ENCODE measurements at places on chromosomes 5 and 9.

- DNase-seq = no peak
These were observed 46.7 kb downstream of the IL31RA start for GRCh38 chr5:55897905-55898304.

GRCh38 chr9:137138722-137139467 is at the start of gene GRIN1:
Gene GRIN1 (plus strand): TSS chr9:137139154. CDS start chr9:137139487, 333 bp downstream.
- no peak for DNase-seq

DNA sequence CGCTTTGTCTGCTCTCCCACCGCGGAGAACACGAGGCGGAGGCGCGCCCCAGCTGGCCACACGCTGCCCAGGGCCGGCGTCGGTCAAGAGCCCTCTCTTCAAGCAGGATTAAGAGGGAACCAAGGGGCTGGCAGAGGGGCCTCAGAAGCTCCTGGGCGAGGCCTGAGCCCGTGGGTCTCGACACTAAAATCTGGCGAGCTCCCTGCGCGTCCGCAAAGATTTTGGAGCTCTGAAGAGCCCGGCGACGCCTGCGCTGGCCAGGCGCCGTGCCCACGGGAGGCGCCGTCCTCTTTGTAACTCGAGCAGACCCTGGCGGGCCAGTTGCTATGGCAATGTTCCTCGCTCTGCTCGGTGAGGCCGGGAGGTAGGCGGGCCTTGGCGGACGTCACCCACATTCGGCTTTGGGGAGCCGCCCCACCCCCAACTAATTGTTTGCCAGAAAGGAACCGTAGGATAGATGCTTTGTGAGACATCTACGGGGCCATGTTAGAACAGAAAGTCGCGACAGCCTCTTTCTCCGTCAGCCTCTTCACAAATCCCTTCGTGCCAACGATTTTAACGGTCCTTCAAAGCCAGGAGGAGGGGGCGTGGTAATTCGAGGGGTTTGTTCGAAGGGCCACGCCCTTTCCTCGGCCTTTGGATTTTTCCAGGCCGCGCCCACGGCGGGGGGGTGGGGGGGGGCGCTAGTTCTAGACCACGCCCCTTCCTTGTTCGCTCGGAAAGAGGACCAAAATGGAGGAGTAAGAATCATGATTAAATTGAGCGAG is 714 bp upstream of the CNOT8 start:
- peak; percentile 96 for DNase-seq

- DNase-seq = no peak
These were observed 18.7 kb upstream of the RASGRF2 start for GRCh38 chr5:80941496-80941895.

DNA sequence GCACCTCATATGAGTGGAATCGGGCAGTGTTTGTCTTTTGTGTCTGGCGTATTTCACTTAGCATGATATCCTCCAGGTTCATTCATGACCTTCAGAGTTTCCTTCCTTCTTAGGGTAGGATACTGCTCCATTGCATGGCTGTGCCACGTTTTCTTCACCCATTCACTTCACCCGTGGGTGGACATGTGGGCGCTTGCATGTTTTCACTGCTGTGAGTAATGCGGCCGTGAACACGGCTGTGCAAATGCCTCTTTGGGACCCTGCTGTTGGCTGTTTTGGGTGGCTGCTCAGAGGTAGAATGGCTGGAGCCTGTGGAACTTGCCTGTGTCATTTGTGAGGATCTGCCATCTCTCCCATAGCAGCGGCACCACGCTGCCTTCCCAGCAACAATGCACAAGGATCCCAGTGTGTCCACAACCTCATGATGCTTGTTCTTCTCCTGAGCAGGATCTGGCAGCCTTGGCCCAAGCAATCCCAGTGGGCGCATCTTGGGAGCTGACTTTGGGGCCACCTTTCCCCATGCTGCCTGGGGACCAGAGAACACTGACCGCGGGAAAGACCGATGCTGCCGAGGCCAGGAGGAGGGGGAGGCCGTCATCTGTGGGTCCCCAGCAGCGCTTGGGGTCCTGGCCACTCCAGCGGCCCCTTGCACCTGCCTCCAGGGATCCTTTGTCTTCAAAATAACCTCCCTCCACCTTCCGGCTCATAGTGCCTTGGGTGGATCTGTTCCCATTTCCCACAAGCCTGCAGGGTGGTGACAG is 2.3 kb upstream of the SCGB3A1 start:
- DNase-seq = no peak

DNA sequence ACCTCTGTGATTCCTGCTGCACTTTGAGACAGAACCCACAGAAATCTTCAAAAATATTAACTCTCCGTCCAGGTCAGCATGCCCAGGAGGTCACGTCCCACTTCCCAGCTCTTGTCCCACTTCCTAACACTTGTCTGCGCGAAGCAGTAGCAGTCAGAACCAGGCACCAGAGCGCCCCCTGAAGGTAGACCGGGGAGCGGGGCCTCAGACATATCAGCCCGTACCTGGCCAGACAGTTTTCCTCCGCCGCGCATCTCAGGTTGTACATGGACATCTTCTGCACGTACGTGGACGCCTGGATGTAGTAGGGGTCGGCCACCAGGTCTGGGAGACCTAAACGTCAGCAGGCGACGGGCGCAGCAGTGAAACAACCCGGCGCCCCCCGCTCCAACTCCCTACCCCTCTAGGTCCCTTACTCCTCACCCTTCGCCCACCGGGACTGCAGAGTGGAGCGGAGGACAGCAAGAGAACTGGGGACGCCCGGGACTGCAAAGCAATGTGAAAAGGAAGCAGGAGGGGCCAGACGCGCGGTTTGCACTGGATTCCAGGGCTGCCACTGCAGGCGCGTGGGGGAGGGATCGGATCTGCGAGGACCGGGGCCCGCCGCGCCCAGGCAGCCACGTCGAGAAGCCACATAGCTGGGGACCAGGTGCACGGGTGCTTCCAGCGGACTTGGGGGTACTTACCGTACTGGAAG is 1.2 kb downstream of the LOX start:
- peak; percentile 61 for DNase-seq

GRCh38 chr5:67161767-67162166 is 34.8 kb downstream of the CD180 start:
- no peak for DNase-seq

DNA sequence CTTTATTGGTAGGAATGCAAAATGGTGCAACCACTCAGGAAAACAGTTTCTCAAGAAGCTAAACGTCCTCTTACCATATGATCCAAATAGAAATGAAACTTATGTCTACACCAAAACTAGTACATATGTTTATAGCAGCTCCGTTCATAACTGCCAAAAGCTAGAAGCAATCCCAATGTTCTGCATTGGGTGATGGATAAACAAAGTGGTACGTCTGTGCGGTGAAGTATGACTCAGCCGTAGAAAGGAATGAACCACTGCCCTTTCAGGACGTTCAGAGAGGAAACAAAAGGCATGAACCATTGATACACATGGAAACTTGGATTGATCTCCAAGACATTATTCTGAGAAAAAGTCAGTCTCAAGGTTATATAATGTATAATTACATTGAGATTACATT is 27.6 kb downstream of the HNRNPH1 start:
- DNase-seq = no peak

- no peak for DNase-seq
These were observed 482.0 kb downstream of the DTWD2 start for GRCh38 chr5:118506217-118506852.

DNA sequence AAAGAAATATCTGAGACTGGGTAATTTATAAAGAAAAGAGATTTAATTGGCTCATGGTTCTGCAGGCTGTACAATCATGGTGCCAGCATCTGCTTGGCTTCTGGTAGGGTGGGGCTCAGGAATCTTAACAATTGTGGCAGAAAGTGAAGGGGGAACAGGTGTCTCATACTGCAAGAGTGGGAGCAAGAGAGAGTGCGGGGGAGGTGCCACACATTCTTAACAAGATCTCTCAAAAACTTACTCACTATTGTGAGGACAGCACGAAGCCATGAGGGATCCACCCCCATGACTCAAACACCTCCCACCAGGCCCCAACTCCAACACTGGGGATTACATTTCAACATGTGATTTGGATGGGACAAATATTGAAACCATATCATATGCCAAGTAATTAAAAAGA is 70.1 kb upstream of the PANK3 start:
- DNase-seq = no peak

DNA sequence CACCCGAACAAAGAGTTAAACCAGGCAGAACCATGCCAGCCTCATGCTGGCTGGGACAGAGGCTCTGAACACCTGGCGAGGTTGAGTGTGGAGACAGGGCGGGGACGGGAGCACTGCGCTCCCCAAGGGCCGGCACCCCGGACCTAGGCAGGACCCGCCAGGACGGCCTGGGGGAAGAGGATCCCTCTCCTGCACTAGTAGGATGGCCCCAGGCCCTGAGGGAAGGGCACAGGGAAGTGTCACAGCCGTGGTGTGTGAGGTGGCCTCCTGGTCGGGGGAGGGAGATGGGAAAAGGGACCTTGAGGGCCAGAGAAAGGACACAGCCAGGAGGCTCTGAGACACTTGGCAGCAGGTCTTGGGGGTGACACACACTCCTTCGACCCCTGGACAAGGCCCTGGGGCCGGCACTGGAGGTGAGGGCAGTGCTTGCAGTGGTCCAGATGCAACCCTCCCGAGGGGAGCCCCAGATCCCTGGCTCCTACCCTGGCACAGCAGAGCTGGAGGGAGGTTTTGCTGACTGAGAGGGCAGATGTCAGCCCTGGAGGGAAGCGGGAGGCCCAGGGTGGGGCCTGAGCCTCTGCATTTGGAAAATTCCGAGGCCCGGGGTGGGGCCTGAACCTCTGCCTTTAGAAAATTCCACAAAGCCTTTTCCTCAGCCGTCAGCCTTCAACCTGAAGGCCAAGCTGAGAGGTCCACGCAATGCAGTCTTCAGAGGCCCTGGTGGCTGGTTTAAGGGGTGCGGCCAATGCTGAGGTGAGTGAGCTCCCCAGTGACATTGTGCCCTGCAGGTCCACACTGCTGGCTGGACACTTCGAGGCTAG is 24.8 kb upstream of the TERT start:
- DNase-seq = no peak

DNA sequence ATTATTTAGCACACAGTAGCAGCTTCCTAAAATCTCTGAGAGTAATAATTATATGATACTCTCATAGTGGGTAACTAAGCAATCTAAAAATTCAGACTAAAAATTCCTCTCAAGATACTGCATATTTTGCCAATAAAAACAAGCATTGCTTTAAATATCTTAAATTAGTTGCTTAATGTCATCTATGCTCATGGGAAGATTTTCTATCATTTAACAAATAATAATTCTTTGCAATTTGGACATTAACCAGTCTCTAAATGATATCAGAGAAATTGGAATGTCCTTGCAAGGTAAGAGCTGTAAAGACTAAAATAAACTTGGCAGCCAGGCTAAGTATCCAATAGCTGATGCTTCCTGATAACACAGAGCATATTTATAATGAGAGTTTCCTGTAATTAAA is 221.8 kb downstream of the SNCAIP start:
- DNase-seq = no peak

DNA sequence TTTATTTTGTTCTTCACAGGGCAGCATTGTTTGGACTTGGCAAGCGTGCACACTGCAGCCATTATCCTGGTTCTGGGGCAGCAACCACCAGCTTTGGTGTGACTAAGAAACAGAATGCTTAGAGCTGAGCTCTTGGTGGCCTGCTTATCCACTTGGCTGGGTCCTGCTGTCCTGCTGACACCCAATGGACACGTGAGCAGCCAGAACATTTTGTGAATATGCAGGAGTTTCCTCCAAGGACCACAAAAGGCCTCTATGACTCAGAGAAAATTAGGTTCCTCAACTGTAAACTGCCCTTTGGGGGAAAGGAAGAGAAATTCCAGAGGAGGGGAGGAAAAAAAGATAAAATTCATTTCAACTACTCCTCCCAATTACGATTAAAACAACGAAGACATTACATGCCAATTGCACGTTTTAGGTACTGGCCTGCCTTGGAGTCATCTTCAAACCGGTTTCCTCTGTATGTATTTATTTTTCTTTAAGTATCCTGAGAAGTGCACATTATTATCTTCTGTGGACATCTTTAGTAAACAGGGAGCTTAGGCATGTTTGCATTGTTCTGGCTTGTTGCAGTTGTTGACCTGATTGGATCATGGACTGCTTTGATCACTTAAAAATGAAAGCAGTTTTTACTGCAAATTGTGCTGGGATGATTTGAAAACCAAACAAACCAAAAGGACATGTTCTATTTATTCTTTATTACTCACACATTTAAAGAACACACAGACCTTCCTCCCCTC is 82.3 kb upstream of the TLE4 start:
- DNase-seq = no peak

Measured in NCI-H524 (cell line).